IMR-90 (cell line): ENCODE measurements at places on chromosomes 7 and 10.

- no peak for DNase-seq
Measured at GRCh38 chr10:121617176-121617575, 18.9 kb upstream of the FGFR2 start.

DNA sequence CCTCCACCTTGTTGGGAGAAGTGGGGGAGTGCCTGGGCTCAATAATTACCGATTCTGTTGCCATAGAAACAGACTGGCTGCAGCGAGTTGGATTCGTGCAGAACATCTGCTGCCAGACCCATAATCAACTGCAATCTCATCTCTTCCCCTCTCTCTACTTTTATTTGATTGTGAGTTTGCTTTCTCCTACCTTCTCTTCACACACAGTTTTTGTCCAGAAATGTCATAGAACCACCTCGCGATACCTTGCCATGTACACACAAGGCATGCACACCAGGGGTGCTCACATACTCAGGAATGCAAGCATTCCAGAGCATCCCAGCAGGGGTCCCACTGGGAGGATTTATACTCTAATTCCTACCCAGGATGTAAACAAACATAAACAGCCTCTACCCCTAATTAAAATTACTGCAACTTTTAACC is 262.2 kb upstream of the AOAH start:
- no peak for DNase-seq

- no peak for DNase-seq
Measured at GRCh38 chr7:106278695-106279094, 6.1 kb downstream of the NAMPT start.

DNA sequence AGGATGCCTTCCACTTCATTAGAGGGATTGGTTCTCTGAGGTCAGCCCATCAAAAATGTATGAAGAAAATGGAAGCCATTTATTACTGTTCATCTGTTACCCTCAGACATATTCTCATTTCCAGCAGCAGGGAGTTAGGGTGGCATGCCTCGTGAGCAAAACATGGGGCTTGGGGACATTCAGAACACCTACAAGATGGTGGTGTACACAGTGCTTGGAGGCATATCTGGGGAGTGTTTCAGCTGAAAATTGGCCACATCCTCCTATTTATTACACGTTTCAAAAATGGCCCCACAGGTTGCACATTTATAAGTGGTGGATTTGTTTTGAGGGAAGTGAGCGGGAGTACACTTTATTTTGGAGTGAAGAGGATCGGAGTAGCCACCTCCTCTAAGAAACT is 93.4 kb downstream of the SPAG6 start:
- no peak for DNase-seq

DNA sequence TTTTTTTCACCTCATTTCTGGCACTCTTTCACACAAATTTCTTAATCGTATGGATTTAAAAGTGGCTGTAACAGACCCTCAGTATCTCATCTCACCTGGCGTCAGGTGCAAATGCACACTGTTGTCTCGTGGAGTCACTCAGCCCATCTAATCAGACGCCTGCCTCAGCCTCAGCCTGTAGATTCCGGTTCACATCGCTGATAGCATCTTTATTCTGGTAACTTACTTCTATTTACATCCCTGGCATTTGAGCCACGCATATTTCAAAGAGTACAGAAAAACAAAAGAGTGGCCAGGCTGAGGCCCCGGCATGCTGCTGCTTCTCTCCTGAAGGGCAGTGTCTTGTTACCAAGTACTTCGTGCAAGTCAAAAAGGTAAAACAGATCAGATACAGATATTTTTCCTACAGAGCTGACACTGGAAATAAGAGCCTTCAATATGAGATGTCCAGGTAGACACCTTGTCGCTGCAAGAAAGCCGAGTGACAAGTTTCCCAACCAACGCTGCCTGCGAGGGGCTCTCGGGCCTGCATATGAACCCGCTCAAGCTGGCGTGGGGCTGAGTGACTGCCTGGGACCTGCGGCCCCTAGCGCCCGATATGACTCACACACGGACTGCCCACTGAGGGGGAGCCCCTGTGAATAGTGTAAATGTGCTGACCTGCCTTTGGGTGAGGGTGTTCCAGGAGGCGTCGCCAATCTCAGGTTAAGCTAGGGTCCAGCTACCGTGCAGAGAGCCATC is 4.3 kb downstream of the VIPR2 start:
- no peak for DNase-seq

DNA sequence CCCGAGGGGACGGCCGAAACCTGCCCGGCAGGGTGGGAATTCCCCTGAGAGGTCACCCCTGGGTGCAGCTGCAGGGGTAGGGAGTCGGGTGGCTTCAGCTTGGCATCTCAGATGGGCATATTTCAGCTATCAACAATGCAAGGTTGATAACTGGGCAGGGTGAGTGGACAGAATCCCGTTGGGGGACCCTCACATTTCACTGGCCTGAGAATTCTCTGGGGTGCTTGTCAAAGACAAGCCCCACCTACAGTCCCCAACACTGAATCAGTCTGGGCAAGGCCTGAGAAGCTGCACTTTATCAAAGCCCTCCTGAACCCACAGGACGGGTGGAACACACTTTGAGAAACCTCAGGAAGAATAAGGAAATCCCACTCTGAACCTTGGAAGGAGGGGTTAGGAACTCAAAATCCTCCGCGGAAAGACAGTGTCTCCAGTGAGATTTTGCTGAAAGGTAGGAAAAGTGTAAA is 3.1 kb downstream of the RGS10 start:
- DNase-seq = no peak

DNA sequence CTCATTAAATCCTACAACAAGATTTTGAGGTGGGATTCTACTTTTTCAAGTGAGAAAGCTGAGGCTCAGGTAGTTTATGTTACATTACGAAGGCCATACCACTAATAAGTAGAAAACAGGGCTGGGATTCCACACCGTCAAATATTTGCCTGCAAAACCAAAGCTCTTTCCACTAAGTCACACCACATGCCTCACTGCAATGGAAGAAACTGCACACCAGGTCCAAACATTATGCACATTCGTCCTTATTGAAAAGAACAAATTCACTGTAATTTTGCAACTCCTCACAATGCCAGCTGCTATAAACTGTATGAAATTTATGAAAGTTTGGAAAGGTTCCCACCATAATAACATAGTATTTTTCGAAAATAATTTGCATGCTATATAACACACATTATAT is 66.5 kb downstream of the DGKB start:
- no peak for DNase-seq

DNA sequence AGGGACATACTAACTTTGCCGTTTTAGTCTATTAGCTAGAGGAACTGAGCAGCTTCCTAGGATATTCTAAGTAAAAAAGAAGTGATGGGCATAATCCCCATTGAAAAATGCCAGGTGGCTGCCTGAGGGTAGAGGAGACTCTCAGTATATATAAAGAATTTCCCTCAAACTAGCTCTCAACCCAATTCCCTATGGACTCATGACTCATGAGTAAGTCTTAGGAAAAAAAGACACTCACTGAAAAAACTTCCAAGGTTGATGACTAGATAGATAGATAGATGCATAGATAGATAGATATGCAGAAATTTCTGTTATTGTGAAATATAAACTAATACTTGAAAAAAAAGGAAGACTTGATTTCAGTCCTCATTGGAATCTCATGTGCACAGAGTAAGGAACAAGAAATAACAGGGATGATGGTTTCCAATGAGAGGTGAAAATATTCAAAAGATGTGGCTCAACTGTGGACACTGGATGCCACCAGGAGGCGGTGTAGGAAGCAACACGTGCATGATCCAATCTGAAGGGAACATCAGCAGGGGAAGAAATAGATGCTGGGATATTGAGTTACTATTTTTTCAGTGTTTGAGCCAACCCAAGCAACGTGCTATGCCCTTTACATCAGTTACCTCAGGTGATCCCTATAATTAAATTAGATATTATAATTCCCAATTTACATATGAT is 711.0 kb upstream of the LRRTM3 start:
- DNase-seq = peak; percentile 0

DNA sequence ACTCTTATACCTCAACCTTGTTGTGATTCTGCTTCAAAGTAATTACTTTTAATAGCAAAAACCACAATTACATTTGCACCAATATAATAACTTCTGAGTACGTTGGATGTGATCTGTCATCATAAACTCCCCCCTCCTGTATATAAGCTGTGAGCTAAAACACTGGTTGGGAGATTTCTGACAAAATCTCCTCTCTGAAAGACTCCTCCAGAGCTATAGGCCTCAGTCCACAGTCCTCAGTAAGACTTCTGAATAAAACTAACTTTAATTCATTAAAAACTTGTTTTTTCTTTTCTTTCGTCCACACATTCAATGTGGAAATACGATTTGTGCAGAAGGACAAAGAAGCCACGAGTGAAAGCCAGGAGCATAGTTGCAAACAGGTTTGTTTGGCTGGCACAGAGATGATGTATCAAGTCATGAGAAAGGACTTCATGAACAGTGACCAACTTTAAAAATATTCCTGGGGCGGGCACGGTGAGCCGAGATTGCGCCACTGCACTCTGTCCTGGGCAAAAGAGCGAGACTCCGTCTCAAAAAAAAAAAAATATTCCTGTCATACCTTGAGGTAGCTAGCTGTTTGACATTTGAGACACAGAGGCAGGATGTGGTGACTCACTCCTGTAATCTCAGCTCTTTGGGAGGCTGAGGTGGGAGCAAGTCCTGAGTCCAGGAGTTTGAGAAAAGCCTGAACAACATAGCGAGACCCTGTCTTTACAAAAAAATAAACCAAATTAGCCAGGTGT is 91.1 kb upstream of the ARHGAP21 start:
- DNase-seq = peak; percentile 62

DNA sequence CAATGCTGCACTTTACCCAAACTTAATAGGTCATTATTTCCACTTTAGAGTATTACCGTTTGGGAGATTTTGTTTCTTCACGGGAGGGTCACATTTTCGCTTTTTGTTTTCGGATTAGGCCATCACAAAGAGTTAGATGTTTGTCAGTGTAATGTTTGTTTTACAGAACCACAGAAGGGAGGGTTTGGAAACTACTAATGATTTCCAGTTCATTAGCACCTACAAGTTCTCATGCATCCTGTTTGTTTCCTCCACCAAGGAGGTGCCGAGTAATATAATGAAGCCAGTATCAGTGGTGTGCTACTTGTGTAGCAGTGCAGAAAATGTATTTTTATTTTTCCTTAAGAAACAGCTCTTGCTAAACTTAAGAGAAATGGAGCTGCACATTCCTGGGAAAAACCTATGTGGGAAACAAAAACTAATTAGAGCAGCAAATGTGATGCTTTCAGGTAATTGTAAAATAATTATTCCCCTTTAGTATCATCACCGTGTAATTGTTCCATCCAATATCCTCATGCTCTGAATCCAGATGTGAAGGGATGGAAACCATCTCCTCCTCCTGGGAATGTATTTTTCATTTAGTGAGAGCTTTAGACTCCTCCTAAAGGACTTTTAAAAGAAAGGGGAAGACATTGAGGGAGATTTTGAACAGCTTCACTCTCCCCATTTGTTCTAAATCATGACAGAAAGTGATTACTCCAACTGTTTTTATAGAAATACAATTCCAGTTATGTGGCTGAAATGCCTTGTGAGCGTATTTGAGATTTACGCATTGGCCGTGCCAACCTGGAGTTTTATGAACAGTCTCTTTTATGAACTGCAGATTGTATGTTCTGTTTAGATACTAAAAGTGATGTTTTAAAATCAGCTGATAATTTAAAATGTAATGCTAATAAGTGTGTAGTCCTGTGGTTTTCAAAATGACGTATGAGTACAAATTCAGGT is 5.6 kb downstream of the CELF2 start:
- DNase-seq = no peak

DNA sequence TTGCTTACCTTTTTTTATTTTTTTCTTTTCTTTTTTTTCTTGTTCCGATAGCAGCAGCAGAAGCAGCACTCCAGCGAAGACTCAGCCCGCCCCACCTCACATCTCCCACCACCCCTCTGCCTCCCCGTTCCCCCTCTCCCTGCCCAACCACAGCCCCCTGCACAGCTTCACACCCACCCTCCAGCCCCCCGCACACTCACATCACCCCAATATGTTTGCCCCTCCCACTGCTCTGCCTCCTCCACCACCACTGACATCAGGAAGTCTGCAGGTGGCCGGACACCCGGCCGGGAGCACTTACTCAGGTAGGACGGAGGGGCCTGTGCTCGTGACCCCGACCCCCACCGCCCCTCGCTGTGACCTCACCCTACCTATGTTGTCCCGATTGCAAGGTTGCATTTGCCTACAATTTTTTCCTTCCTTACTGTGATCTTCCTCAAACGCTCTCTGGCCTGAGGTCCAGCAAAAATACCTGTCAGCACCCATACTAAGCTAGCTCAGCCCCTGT is 367.2 kb upstream of the GALNT17 start:
- no peak for DNase-seq

DNA sequence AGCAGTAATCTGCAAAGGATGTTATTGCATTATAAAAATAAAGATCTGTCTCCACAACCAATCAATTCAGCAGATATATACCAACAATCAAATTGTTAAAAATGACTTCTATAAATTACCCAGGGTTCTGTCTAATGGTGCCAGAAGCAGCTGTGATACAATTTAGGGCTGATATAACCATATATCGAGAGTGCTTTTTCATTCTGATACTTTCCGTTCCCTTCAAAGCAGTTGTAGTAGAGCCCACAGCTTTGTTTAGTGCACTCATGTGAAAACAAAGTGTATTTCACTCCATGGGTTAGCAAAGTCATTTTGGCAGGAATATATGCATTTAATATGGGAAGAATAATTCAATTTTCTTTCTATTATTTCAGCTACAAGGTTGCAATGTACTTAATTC is 83.1 kb upstream of the CHCHD3 start:
- DNase-seq = no peak

DNA sequence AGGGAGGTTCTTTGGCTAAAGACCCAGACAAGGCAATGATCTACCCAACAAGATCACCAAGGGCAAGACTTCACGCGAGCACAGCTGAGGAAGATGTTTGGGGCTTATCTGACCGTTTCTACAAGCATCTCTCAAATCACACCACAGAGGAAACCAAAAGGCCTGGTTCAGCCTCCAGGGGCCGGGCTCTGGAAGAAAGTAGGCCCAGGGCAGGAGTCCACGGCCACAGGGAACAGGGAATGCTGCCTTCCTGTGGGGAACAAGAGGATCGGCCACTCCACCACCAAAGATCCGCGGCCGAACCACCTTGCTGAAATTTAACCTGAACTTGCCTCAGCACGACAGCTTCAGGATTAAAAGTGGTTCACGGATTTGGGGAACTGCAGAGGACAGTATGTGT is 332.5 kb downstream of the PTPRN2 start:
- DNase-seq = no peak

DNA sequence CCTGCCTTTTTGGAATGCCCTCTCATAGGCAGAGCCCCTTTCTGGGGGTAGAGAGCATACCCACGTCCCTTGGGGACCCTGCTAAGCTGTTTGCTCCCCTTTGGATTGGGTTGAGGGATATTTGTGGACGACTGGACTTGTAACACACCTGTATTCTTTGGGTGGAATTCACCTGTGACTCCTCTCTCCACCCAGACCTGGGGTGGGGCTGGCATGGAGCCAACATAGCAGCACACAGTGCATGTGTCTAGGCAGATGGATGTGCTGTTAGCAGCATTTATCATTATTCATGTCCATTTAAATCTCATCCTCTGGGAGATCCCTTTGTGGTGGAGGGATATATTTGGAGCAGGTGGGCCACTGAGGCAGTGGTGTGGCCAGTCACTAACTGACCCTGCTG is 51.0 kb downstream of the CDH23 start:
- DNase-seq = no peak
